ENCODE measurements at places on chromosomes 4 and X. TPM values are rescaled to one million over a fixed set of nuclear protein-coding genes. Genes with fewer than 3 reads are reported as not detected.

Gene GAGE12J
- not detected for total RNA-seq

DNA sequence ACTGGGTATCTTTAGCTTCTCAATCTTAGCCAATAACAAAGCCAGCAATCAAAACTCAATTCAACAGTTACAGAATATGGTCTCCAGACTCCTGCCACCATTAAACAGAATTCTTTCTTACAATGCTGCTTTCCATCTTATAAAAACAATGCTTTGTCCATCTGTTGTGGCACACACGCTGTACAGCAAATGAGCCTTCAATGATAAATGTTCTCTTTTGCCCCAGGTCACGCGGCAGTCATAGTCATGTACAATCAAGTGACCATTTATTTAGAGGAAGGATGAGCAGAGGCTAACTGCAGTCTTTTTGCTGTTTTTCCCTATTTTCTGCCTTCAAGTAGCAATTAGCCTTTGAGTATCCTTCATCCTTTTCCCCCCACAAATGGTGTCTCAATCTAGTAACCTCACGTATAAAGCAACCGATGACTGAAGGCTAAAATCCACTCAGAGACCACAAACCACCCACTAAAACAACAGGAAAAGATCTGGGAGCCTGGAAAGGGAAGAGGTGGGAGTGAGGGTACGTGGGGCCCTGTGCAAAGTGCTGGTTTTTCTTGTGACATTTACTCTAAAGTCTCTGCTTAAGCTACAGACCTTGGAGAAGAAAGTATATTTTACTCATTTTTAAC, 24.4 kb downstream of the TRIM2 start:
- no peaks in the 10 kb centered on the region for H3K27me3 ChIP-seq
- no peak for DNase-seq
- H3K36me3 ChIP-seq, result no peaks in the 10 kb centered on the region
- peaks cover 21% of the 10 kb centered on the region for H3K4me1 ChIP-seq

DNA sequence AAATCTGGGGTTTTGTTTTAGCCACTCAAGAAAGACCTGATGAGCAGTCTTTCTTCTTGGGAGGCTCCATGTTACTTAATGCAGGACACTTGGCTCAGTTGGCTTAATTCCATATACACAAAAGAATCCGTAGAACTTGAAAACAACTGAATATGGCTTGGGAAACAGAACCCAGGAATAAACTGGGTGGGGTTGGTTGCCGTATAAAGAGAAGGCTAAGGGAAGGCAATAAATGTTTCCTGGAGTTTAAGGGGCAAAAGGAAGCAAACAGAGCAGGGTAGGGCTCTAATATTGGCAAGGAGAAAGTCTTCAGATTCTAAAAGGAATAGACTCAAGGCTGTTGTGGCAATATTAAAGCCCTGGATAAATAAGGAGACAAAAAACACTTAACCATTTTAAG, 8.4 kb downstream of the TNMD start:
- H3K36me3 ChIP-seq, result no peaks in the 10 kb centered on the region
- no peak overlapping the region for H3K27ac ChIP-seq
- no peaks in the 10 kb centered on the region for H3K4me1 ChIP-seq
- H3K4me3 ChIP-seq, result no peak overlapping the region
- H3K27me3 ChIP-seq, result no peaks in the 10 kb centered on the region

Gene MID1IP1
- total RNA-seq, result 40.4 TPM

DNA sequence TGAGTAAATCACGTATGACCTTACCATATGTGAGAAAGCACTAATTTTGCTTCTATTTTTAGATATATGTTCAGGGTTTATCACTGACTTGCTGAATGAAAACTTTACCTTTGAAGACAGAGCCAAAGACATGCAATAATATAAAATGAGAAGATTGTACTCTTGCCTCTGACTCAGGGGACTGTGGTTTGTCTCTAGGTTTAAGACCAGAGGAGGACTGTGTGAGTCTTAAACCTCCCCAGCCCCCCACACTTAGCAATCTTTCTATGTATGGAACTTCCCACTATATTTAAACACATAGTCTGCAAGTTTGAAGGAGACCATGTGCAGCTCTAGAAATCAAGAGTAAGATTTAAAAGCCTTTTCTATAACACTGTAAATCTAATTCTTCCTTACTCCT, 368.7 kb upstream of the FAM241A start:
- no peaks in the 10 kb centered on the region for H3K36me3 ChIP-seq
- DNase-seq, result peak; percentile 22
- H3K27ac ChIP-seq, result no peak overlapping the region
- H3K4me3 ChIP-seq, result no peak overlapping the region
- H3K4me1 ChIP-seq, result no peaks in the 10 kb centered on the region

DNA sequence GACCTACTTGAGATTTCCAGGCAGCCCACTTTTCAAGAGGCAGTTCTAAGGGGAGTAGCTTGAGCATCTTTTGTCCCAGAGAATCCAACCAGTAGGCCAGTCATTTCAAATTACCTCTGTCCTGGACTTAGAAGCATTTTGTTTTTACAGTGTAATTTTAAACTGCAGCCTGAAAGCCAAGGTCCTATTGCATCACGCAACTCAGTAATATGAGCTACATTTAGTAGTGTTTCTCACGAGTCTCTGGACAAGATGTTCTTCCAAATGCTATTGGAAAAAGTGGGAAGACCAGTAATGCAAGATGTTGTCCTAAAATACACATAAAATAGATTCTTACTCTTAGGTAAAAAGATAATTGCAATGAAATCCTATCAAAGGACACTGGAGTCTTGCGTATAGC, 182.5 kb upstream of the ARX start:
- H3K27ac ChIP-seq, result no peak overlapping the region
- H3K27me3 ChIP-seq, result no peaks in the 10 kb centered on the region
- no peak overlapping the region for H3K4me3 ChIP-seq
- H3K36me3 ChIP-seq, result no peaks in the 10 kb centered on the region
- no peaks in the 10 kb centered on the region for H3K4me1 ChIP-seq

Gene SNX12
- total RNA-seq, result 70.8 TPM

- H3K4me3 ChIP-seq, result peak within 1 kb of the TSS; percentile 80
- no peaks in the 10 kb centered on the region for H3K27me3 ChIP-seq
- H3K36me3 ChIP-seq, result no peaks in the 10 kb centered on the region
- peak; percentile 68 for DNase-seq
- H3K27ac ChIP-seq, result no peak within 1 kb of the TSS
- H3K4me1 ChIP-seq, result peaks cover 11% of the 10 kb centered on the region
Measured at GRCh38 chr4:142846108-142846728, at the start of gene INPP4B. INPP4B (minus strand) TSS chr4:142846301.

DNA sequence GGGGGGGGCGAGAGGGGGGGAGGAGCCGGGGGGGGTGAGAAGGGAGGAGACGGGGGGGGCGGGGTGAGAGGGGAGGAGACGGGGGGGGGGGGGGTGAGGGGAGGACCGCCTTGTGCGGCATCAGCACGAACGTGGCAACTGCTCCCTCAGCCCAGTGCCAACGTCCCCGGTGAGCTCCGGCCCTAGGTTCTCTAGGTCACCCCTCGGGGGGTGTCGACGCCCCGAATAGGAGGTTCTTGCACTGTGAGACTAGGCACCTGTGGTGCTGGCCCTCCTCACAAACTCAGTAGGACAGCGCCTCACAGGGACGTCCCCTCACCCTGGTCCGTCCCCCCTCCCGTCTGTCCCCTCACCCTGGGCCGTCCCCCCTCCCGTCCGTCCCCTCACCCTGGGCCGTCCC, 21.5 kb upstream of the GTPBP6 start:
- H3K27me3 ChIP-seq, result no peaks in the 10 kb centered on the region
- H3K27ac ChIP-seq, result no peak overlapping the region
- no peak for DNase-seq
- H3K4me3 ChIP-seq, result no peak overlapping the region

- no peaks in the 10 kb centered on the region for H3K36me3 ChIP-seq
- no peak for DNase-seq
- no peak overlapping the region for H3K27ac ChIP-seq
- no peaks in the 10 kb centered on the region for H3K4me1 ChIP-seq
- no peaks in the 10 kb centered on the region for H3K27me3 ChIP-seq
Measured at GRCh38 chr4:181504924-181505323, 738.3 kb upstream of the TENM3 start.

Gene MAGT1
- 95.6 TPM for total RNA-seq

Gene CT47B1
- not detected for total RNA-seq

- H3K27ac ChIP-seq, result no peak overlapping the region
- no peak for DNase-seq
- no peaks in the 10 kb centered on the region for H3K4me1 ChIP-seq
- no peaks in the 10 kb centered on the region for H3K36me3 ChIP-seq
- H3K27me3 ChIP-seq, result no peaks in the 10 kb centered on the region
Measured at GRCh38 chrX:33808636-33809035, 323.5 kb downstream of the FAM47A start.

Gene GRIA3
- total RNA-seq, result 18.6 TPM

Gene UGT2B28
- not detected for total RNA-seq

- H3K36me3 ChIP-seq, result no peaks in the 10 kb centered on the region
- no peak overlapping the region for H3K27ac ChIP-seq
- no peak for DNase-seq
Measured at GRCh38 chrX:145405012-145405411, 157.7 kb downstream of the SPANXN1 start.

- H3K4me1 ChIP-seq, result no peaks in the 10 kb centered on the region
- no peaks in the 10 kb centered on the region for H3K27me3 ChIP-seq
- H3K27ac ChIP-seq, result no peak overlapping the region
- no peak overlapping the region for H3K4me3 ChIP-seq
- no peaks in the 10 kb centered on the region for H3K36me3 ChIP-seq
Measured at GRCh38 chr4:14771504-14772175, 230.6 kb upstream of the CPEB2 start.

DNA sequence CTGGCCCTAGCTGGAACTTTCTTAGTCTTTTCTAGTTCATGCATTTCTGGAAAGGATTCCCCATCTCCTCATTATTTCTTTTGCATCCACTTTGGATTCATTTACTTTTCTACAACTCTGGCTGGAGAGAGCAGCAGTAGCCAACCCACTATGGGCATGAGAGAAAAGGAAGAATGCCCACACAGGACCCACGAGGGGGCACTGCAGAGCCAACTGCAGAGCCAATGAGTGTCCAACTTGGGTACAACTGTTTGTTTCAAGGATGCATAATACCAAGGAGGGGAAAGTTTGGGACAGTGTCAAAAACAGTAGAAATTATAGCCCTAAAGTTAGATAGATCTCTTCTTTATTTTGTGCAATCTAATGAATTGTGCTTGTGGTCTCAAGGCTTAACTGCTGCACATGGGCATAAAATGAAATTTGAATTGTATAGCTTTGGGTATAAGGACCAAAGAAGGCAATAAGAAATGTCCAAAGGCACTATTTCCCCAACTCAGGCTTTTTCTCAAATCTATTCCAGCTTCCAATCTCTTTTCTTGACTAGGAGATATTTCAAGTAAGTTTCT, 230.6 kb downstream of the NSUN7 start:
- no peaks in the 10 kb centered on the region for H3K36me3 ChIP-seq
- no peaks in the 10 kb centered on the region for H3K27me3 ChIP-seq

DNA sequence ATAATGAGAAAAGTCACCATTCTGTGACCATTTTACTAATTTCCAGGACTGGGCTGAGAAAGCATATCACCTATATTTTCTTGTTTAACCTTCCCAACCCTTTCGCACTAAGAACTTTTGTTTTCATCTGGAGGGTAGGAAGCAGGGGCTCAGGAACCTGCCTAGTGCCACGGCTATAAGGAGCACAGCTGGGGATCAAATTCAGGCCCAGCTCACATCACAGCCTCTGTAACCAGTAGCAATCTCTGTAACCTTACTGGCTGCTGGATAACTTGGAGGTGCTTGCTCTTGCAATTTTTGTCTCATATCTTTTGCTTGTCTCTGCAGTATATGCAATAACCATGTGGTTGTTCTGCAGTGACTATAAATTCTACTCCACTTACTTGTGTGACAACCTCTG, 76.7 kb upstream of the PLAC1 start:
- H3K27ac ChIP-seq, result no peak overlapping the region
- H3K4me1 ChIP-seq, result peaks cover 8% of the 10 kb centered on the region
- no peak for DNase-seq

- no peaks in the 10 kb centered on the region for H3K27me3 ChIP-seq
- no peaks in the 10 kb centered on the region for H3K4me1 ChIP-seq
- no peak for DNase-seq
- no peak overlapping the region for H3K4me3 ChIP-seq
Measured at GRCh38 chrX:17944833-17945497, 83.9 kb upstream of the RAI2 start.

GRCh38 chr4:41232406-41232805, 18.1 kb upstream of the APBB2 start:
- H3K27me3 ChIP-seq, result no peaks in the 10 kb centered on the region
- H3K36me3 ChIP-seq, result no peaks in the 10 kb centered on the region
- H3K4me1 ChIP-seq, result no peaks in the 10 kb centered on the region
- no peak overlapping the region for H3K4me3 ChIP-seq
- no peak overlapping the region for H3K27ac ChIP-seq

- H3K4me1 ChIP-seq, result peaks cover 27% of the 10 kb centered on the region
- H3K4me3 ChIP-seq, result peak overlapping the region; percentile 41
- H3K27ac ChIP-seq, result peak overlapping the region; percentile 71
- H3K36me3 ChIP-seq, result no peaks in the 10 kb centered on the region
- peak; percentile 77 for DNase-seq
Measured at GRCh38 chr4:158015241-158015640, 157.6 kb downstream of the GASK1B start.

DNA sequence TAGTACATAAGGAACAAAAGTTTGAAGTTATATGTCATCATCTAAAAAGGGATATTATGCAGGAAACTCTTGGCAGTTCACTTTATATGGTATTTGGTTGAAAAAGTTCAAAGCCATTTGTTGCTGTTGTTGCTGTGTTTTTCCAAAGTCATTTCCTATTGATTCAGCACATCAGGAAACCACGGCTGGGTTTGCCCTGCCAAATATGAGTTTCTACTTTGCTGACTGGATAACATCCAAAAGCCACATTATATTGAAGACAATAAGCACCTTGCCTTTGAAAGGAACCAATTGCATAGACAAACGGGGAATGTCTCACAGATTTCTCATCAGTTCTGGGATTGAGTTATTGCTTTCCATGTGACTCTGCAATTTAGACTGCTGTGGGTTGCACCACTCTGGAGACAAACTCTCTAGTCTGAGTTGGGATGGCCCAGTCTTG, 206.1 kb downstream of the SLC39A8 start:
- H3K4me3 ChIP-seq, result no peak overlapping the region
- H3K4me1 ChIP-seq, result peaks cover 11% of the 10 kb centered on the region
- H3K27ac ChIP-seq, result no peak overlapping the region
- peak; percentile 90 for DNase-seq
- no peaks in the 10 kb centered on the region for H3K36me3 ChIP-seq

- DNase-seq, result no peak
- no peak overlapping the region for H3K27ac ChIP-seq
- peaks cover 9% of the 10 kb centered on the region for H3K36me3 ChIP-seq
- no peak overlapping the region for H3K4me3 ChIP-seq
Measured at GRCh38 chr4:52592287-52592686, 66.8 kb downstream of the USP46 start.
